Aorta (tissue), 5 donors: ENCODE measurements at places on chromosomes 3 and 15.
A peak's percentile ranks its signal among the peaks of the same experiment; 100 is the strongest.

DNA sequence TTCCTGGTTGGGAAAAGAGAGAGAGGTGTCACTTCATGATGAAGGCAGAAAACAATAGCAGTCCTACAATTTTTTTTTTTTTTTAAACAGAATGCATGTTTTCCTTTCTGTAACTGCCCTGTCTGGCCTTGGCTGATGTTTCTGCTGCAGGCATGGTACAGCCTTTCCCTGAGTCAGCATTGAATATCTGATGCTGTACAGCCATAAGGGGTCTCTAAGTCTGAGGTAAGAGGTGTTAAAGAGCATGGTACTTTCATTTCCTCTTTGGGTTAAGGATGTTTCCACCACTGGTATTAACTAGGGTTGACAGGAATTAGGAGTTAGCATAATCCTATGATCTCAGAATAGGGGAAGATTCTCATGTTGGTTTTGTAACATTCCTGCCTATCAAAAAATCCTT is 147.4 kb downstream of the CHST2 start:
- no peak for DNase-seq

DNA sequence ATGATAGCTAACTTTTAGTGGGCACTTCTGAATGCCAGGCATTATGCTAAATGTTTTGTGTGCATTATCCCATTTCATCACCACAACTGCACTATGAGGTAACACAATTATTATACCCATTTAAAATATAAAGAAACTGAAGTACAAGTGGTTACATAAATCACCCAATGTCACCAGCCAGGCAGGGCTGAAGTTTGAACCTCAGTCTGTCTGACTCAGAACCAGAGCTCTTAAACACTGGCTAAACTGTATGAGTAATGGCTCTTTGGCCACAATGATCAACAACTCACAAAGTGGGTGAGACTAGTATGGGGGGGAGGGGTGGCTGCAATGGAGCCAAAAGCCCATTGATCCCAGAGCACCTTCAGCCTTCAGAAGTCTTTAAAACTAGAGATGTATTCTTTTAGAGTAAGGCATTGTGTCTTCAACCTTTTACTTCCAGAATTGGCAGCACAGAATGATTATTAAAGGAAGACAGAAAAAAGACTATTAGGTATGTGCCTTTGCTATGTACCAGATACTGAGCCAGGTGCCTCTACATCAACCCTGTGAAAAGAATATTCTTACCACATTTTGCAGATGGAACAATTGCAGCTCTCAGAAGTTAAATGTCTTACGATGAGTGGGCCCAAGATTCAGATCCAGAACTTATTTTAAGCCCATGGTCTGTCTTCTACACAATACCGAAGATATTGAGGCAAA is 166.9 kb downstream of the UACA start:
- no peak for DNase-seq

- DNase-seq: no peak
These were observed 32.5 kb downstream of the PHC3 start for GRCh38 chr3:170149016-170149415.

DNA sequence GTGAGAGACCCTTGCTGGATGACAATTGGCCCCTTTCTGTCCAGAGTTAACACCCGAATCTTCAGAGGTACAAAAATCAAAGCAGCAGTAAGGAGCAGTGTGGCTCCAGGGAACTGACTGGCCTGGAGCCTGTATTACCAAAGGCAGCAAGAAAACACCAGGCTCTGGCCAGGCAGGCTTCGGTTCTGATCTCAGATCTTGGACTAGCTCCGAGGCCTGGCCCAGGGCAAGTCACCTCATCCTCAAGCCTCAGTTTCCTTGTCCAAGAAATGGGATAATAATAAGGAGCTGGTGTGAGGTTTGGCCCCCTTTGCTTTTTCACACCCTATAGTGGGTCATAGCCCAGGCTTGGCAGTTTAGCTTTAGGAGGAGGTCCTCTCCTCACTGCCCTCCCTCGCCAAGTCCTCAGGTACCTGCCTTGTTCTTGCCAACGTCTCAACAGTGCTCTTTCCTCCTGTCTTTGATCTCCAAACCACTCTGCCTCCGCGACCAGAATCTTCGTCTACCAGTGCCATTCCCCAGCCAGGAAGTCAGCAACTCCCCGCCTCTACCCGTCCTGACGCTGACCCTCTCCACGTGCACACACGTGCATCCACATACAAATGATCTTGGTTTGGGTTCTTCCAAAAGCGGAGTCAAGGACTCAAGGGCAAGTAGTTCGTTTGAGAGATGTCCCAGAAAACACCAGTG is 82.6 kb upstream of the TLE3 start:
- peak; percentile 52 for DNase-seq

DNA sequence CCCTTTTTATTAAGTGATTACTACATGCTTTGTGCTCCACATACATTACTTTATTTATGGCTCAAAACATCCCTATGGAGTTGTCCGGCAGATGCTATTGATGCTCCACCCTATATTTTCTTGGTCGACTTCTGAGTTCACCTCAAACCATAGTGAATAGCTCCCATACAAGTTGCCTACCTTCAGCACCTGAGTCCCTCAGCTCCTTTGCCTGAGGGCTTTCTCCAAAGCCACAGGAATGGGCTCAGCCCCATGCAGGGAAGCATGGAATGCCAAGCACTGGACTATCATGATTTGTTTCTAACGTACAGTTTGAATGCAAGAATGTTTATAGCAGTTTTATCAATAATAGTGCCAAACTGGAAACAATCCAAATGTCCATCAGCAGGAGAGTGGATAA is 124.8 kb upstream of the TNIK start:
- no peak for DNase-seq
